ENCODE measurements at places on chromosomes 1 and 21. TPM values are rescaled to one million over a fixed set of nuclear protein-coding genes. Genes with fewer than 3 reads are reported as not detected.

The FCRL2 gene
- 0.88 TPM for total RNA-seq

The PGLYRP4 gene
- not detected for total RNA-seq

The RGS1 gene
- total RNA-seq, result 343 TPM

The ZSWIM5 gene
- total RNA-seq, result 1.1 TPM

The LYPD8 gene
- not detected for total RNA-seq

The S100A9 gene
- 13.1 TPM for total RNA-seq

The SYCP1 gene
- total RNA-seq, result not detected

The OR2AK2 gene
- not detected for total RNA-seq

The ADORA1 gene
- not detected for total RNA-seq

The IL12RB2 gene
- 24.8 TPM for total RNA-seq

The RAB3GAP2 gene
- total RNA-seq, result 47.3 TPM

The TMPRSS15 gene
- not detected for total RNA-seq

The ERVH48-1 gene
- total RNA-seq, result not detected

The C1orf122 gene
- total RNA-seq, result 22.9 TPM

The ZNF687 gene
- 48.6 TPM for total RNA-seq

The FCAMR gene
- not detected for total RNA-seq
